HT1080 (cell line): ENCODE measurements at places on chromosomes 1 and 21. TPM values are rescaled to one million over a fixed set of nuclear protein-coding genes. Genes with fewer than 3 reads are reported as not detected.
A peak's percentile ranks its signal among the peaks of the same experiment; 100 is the strongest.

- DNase-seq, result peak; percentile 88
These were observed 92.0 kb downstream of the CNIH3 start for GRCh38 chr1:224707843-224708725.

DNA sequence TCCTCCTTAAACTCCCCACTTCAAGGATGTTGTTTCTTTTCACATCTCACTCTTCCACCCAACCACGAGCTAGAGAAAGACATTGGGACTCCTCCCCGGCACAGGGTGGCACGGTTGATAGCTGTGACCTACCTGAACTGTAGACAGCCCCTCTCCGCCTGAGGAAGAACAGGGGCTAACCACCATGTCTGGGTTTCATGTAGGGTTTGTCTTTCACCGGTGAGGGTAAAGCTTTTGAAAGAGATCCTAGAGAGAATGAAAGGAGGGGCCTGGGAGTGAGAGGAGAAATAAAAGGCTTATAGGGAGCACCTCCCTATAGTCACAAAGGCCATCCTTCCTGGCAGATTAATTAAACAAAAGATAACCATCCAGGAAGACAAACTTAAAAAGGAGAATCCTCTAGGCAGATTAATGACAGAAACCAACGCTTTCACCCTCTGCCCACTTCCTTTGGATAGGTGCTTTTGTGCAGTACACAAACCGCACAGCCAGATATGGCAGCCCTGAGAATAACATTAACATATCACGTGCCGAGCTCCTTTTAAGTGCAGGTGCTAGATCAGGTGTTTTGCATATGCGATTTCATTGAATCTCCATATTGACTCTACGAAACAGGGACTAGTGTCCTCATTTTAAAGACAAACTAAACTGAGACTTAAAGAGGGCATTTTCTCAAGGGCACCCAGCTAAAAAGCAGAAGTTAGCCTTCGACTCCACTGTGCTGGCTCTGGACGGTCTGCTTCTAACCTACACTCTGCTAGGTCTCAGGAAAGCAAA is 178.1 kb upstream of the RUNX1 start:
- no peak for DNase-seq

GRCh38 chr1:16093611-16094010 is 20.2 kb upstream of the FAM131C start:
- DNase-seq, result no peak

Gene SERPINC1
- total RNA-seq, result not detected in 2 replicates

- DNase-seq, result no peak
These were observed 9.4 kb downstream of the USP48 start for GRCh38 chr1:21773585-21773984.
